A549 (cell line): ENCODE measurements at places on chromosomes 6 and 20. TPM values are rescaled to one million over a fixed set of nuclear protein-coding genes. Genes with fewer than 3 reads are reported as not detected.
A peak's percentile ranks its signal among the peaks of the same experiment; 100 is the strongest.

The SS18L1 gene
- polyA plus RNA-seq = 12.0 to 13.1 TPM (median 12.9 TPM) in 3 replicates

The SLC52A3 gene
- polyA plus RNA-seq = 0.50 to 0.69 TPM (median 0.56 TPM) in 3 replicates

The SLC4A11 gene
- polyA plus RNA-seq = 6.5 to 14.0 TPM (median 10.7 TPM) in 3 replicates

The FAM83B gene
- polyA plus RNA-seq = 0.05 to 0.09 TPM in 2 of 3 replicates, not detected in the other

The GTF2H4 gene
- polyA plus RNA-seq = 24.1 to 28.6 TPM (median 24.9 TPM) in 3 replicates

The SLC18B1 gene
- polyA plus RNA-seq = 4.2 to 4.5 TPM (median 4.2 TPM) in 3 replicates

The GID8 gene
- 18.6 to 19.2 TPM (median 19.0 TPM) in 3 replicates for polyA plus RNA-seq

The VSX1 gene
- polyA plus RNA-seq = 0.52 to 1.2 TPM (median 0.77 TPM) in 3 replicates

The GRM1 gene
- 0.03 to 0.05 TPM in 2 of 3 replicates, not detected in the other for polyA plus RNA-seq

The CRYBG1 gene
- 0.37 to 0.59 TPM (median 0.41 TPM) in 3 replicates for polyA plus RNA-seq

The FAM217A gene
- polyA plus RNA-seq = not detected in 3 replicates

The UNC93A gene
- not detected in 3 replicates for polyA plus RNA-seq

The C20orf141 gene
- polyA plus RNA-seq = 0.29 to 0.56 TPM (median 0.54 TPM) in 3 replicates

The PSORS1C1 gene
- 3.0 to 4.3 TPM (median 4.3 TPM) in 3 replicates for polyA plus RNA-seq

The HRH3 gene
- not detected in 3 replicates for polyA plus RNA-seq

The C4B gene
- 1.0 to 1.3 TPM (median 1.3 TPM) in 3 replicates for polyA plus RNA-seq

The FERMT1 gene
- 12.7 to 16.4 TPM (median 13.4 TPM) in 3 replicates for polyA plus RNA-seq

The FRMD1 gene
- not detected in 3 replicates for polyA plus RNA-seq

GRCh38 chr6:166343150-166343487 is 774 bp upstream of the SFT2D1 start:
- DNase-seq = no peak

- no peak for DNase-seq
Observed at GRCh38 chr20:48805286-48805685, 22.5 kb downstream of the PREX1 start.

DNA sequence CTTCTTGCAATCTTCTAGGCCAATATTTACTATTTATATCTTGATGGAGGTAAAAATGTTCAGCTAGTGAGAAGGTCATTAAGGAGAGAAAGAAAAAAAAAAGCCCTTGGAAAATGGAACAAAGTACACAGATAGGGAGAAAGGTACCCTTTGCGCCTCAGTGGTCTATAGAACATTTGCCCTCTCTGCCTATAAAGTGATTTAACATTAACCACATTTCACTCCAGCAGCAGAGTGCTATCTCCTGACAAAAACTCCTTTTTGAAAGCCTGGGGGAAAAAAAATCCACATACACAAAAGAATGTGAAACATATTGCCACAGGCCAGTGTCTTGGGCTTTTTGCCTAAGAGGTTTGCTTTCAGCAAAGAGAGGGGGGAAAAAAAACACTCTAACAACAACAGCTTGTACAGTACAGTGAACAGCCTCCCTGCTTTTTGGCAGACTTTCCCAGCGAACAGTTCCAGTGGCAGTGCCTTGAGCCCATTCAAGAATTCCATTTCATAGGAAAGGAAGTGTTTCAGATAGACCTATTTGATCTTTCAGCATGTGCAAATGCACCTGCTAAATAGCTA is 695 bp downstream of the ARHGAP18 start:
- DNase-seq = no peak

GRCh38 chr6:45417436-45417835 is 39.7 kb upstream of the SUPT3H start:
- DNase-seq = no peak

GRCh38 chr20:58076405-58076804 is 152.0 kb downstream of the ANKRD60 start:
- DNase-seq = no peak

- no peak for DNase-seq
Observed at GRCh38 chr6:45610832-45611231, 233.1 kb upstream of the SUPT3H start.

GRCh38 chr6:109521080-109521479 is 38.1 kb upstream of the ZBTB24 start:
- DNase-seq = no peak

GRCh38 chr20:24834310-24834709 is 114.8 kb upstream of the CST7 start:
- DNase-seq = no peak

- DNase-seq = no peak
Observed at GRCh38 chr20:25269833-25270170, 21.9 kb downstream of the PYGB start.

- DNase-seq = no peak
Observed at GRCh38 chr6:6588064-6588923, at the start of gene LY86. Gene LY86 (plus strand): TSS chr6:6588720. CDS start chr6:6588735, 15 bp downstream.

- DNase-seq = no peak
Observed at GRCh38 chr6:12196326-12196936, 93.7 kb upstream of the EDN1 start.

DNA sequence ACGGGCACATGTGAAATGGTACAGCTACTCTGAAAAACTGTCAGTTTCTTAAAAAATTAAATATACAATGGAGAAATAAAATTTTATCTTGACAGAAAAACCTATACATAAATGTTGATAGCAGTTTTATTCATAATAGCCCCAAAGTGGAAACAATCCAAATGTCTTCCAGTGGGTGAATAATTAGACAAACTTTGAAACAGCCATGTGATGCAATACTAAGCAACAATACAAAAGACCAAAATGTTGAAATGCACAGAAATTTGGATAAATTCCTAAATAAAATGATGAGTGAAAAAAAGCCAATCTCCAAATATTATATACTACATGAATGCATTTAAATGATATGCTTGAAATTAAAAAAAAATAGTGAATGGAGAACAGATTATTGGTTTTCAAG is 523.1 kb downstream of the HTR1B start:
- DNase-seq = no peak

DNA sequence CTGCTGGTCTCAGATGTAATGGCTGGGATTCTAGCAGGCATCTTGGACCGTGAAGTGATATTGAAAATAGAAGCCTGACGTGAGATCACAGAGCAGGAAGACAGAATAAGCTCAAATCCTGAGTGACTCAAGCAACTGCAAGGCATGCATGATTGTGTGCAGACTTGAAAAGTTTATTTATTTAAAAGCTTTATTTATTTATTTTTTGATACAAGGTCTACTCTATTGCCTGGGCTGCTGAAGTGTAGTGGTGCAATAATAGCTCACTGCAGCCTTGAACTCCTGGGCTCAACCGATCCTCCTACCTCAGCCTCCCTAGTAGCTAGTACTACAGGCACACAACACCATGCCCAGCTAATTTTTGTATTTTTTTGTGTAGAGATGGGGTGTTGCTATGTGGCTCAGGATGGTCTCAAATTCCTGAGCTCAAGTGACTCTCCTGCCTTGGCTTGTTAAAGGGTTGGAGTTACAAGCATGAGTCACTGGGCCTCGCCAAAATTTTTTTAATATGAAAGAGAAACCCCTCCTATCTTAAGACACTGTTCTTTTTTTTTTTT is 40.1 kb upstream of the RNF144B start:
- DNase-seq = no peak

- no peak for DNase-seq
Observed at GRCh38 chr6:118700531-118700930, 49.1 kb upstream of the CEP85L start.

- peak; percentile 72 for DNase-seq
Observed at GRCh38 chr20:57381596-57382503, 9.3 kb upstream of the RBM38 start.

- DNase-seq = no peak
Observed at GRCh38 chr6:3454273-3455010, 2.4 kb downstream of the SLC22A23 start.

GRCh38 chr20:4904127-4904860 is 97.0 kb downstream of the SLC23A2 start:
- DNase-seq = no peak

DNA sequence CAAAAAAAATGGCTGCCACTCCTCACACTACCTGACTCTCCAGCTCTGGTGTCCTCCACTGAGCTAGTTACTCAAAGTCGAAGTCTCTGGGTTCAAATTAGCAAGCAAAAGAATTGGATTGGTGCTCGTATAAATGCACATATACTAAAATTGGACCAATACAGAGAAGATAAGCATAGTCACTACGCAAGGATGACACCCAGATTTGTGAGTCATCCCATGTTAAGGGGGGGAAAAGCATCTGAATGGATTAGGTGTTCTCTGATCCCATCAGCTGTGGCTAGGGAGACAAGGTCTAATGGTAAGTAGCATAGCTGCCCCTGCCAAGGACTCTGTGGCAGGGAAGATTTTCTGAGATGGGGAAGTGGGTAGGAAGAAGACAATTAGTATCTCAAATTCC is 18.3 kb upstream of the AMD1 start:
- DNase-seq = no peak

DNA sequence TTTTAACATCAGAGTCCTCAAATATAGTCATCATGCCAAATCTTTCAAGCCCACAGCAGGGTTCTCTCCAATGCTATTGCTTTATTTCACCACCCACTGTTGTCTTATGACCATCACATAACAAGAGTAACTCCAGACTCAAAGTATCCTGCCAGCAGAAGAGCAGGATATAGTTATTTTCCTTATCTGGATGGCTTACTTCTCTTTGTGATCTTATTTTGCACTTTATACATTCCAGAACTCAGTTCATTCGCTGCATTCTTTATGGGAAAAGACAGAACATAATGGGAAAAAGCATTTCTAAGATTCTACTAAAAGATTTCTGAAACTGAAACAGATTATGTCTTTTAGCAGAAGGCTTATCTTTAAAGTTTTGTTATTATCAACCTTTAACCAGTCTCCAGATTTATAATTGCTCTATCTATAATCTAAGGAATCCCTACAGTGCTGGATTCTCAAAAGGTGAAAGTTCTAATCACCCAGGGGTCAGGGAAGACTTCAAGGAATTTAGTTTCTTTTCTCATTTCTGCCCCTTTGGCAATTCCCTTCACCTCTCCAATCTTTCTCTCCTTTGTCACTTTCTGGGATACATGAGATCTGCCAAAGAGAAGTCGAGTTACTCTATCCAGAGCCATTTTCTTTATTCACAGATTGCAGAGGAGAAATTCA is 190.4 kb downstream of the TPBG start:
- DNase-seq = no peak

GRCh38 chr6:106360989-106361430 is 493 bp downstream of the CRYBG1 start:
- no peak for DNase-seq

- no peak for DNase-seq
Observed at GRCh38 chr6:126722411-126722810, 382.5 kb downstream of the CENPW start.

DNA sequence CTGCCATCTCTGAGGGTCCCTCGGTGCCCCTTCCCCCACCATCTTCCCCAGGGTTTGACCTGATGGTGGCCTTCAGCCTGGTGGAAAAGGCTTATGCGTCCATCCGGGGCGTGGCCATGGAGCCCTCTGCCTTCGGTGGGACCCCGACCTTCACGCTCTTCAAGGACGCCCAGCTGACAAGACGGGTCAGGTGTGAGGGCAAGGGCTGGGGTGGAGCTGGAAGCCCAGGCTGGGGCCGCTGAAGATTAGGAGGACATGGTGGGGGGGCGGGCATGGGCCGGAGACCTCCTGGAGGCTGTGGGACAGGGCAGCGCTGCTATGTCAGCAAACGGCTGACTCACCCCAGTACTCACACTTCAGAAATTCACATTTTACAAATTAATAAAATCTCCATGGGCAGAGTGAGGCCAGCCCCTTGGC is 23.5 kb downstream of the COL20A1 start:
- DNase-seq = no peak

DNA sequence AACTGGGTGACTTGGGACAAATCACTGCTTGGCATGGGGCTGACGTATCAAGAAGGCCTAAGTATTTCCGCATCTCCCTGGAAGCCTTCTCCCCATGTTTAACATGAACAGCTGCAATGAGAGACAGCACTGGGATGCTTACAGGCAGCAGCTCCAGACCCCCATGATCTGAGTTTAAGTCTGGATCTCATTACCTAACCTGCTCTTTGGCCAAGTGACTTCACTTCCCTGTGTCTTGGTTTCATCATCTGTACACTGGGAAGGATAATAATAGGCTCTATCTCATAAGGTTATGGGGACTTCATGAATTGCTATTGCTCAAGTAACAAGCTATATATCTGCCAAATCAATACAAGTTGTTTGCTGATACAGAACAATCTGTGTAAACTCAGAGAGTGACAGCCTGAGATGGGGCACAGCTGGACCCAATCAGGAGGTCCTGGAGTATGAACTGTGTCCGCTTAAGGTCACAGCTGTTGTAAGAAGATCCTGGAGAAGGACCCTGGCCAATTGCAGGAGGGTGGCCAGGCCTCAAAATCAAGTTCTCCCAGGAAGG is 56.0 kb downstream of the TGM2 start:
- no peak for DNase-seq

GRCh38 chr6:133456439-133456838 is 215.3 kb downstream of the EYA4 start:
- no peak for DNase-seq

GRCh38 chr6:51814418-51814817 is 273.0 kb downstream of the PKHD1 start:
- no peak for DNase-seq

- no peak for DNase-seq
Observed at GRCh38 chr6:84081222-84081621, 47.6 kb downstream of the MRAP2 start.

- DNase-seq = no peak
Observed at GRCh38 chr6:79384845-79385244, 150.4 kb upstream of the HMGN3 start.

DNA sequence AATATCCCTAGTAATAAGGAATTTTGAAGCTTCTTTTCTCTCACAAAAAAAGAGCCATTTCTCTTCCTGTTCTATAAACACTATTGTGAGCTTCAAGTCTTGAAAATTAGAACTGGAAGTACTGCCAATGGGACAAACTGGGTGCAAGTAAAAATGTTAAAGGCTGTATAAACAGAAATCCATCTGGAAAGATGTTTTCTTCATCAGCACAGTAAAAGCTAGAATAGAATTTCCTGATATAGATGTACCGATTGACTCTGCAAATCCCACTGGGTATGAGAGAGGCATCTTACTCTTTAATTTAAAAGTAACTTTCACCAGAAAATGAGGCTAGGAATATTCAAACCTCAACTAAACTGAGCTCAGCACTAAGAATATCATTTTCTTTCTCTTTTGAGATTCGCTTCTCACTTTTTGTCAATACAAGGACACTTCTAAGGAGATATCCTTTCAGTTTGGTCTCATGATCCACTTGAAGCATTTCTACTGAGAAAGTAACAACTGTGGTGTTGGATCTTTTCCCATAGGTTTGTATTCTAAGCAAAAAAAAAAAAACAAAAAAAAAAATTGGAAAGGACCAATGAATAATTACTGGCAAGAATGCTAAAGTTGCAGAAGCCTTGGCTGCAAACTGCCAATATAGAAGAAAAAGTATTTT is 169.0 kb upstream of the PRDM1 start:
- DNase-seq = no peak

DNA sequence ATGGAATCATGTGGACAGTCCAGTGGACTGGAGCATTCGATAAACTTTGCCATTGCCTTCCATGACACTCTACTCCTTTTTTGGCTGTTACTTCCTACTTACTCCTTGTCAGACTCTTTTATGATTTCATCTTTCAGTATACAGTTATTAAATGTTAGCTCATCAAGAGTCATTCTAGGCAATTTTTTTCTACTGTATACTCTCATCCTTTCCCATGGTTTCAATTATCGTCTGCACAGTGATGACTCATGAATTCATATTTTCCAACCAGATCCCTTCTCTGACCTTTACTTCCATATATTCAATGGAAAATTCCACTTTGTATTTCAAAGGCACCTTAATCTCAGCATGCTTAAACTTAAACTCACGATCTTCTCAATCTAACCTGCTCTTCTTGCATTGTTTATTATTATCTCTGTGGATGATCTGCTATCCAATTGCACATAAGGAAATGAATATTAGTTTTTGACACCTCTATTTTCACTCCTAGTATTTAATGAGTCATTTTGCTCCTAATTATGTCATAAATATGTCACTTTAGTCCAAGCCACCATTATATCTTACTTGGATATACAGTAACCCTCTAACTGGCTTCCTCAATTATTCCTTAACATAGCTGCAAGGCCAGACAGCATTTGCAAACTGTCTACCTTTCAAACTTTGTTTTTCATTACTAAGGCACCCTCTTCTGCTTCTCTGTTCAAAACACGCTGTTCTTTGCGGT is 427.5 kb downstream of the PHF3 start:
- no peak for DNase-seq
